ENCODE measurements at places on chromosomes 1 and 21. TPM values are rescaled to one million over a fixed set of nuclear protein-coding genes. Genes with fewer than 3 reads are reported as not detected.

DNA sequence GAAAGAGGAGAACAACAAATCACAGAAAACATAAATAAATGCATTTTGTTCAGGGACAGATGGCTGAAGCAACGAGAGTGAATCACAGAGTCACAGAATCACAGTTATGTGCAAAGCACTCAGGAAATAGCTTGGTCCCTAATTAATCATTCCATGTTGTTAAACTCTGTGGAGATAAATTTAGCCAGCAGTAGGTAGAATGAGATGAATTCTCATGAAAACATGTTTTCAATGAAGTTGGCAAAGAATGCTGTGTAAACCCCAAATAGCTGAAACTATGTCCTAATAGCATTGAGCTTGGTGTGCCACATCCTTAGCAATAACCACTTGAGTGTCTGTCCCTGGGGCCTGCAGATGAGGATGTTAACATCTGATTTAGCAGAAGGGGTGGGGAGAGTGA, 20.4 kb downstream of the LEPR start:
- H3K4me3 ChIP-seq: no peak overlapping the region
- H3K36me3 ChIP-seq: no peaks in the 10 kb centered on the region
- no peak for DNase-seq
- no peak overlapping the region for H3K27ac ChIP-seq
- no peaks in the 10 kb centered on the region for H3K27me3 ChIP-seq
- peaks cover 3% of the 10 kb centered on the region for H3K4me1 ChIP-seq

- no peaks in the 10 kb centered on the region for H3K4me1 ChIP-seq
- H3K27me3 ChIP-seq: no peaks in the 10 kb centered on the region
- no peak for DNase-seq
- no peak overlapping the region for H3K4me3 ChIP-seq
- H3K27ac ChIP-seq: no peak overlapping the region
Observed at GRCh38 chr1:229365569-229365968, 22.7 kb upstream of the CCSAP start.

FCGR3B gene
- not detected for total RNA-seq

- H3K27ac ChIP-seq: no peak overlapping the region
- no peak for DNase-seq
- no peaks in the 10 kb centered on the region for H3K4me1 ChIP-seq
- no peaks in the 10 kb centered on the region for H3K27me3 ChIP-seq
Observed at GRCh38 chr1:29227511-29227910, 3.2 kb downstream of the MECR start.

CA6 gene
- total RNA-seq: not detected

SYT2 gene
- 11.0 TPM for total RNA-seq

GRCh38 chr1:161198194-161198896, 509 bp downstream of the ADAMTS4 start:
- H3K36me3 ChIP-seq: peaks cover 3% of the 10 kb centered on the region
- peak overlapping the region; percentile 51 for H3K4me3 ChIP-seq
- H3K4me1 ChIP-seq: peaks cover 48% of the 10 kb centered on the region
- no peak for DNase-seq
- H3K27ac ChIP-seq: peak overlapping the region; percentile 9
- no peaks in the 10 kb centered on the region for H3K27me3 ChIP-seq

- H3K36me3 ChIP-seq: no peaks in the 10 kb centered on the region
- no peak overlapping the region for H3K27ac ChIP-seq
- H3K27me3 ChIP-seq: no peaks in the 10 kb centered on the region
- H3K4me3 ChIP-seq: no peak overlapping the region
- no peaks in the 10 kb centered on the region for H3K4me1 ChIP-seq
Observed at GRCh38 chr1:161954050-161954449, 69.6 kb downstream of the OLFML2B start.

S100A7A gene
- not detected for total RNA-seq

DNA sequence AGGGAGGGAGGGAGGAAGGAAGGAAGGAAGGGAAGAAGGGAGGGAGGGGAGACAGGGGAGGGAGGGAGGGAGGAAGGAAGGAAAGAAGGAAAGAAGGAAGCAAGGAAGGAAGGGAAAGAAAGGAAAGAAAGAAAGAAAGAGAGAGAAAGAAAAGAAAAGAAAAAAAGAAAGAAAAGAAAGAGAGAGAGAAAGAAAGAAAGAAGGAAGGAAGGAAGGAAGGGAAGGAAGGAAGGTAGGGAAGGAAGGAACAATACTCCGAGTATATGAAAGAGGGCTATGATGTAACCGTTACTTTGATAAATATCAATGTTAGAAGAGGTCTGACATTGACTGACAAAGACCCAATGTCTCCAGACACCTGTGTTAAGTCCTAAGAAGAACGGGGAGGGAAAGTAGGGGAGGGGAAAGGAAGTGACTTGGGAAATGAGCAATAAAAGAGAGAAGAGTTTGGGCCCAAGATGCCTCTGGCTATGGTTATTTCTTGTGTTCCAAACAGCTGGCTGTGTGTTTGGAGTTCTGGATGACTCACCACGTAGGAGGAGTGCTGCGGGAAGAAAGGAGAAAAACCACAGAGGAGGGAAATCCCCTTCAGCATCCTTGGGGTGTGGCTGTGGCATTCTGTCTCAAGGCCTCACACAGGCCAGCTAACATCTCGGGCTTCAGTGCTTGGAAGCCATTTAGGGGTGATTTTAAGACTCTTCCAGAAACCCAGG, 37.0 kb upstream of the RXRG start:
- H3K36me3 ChIP-seq: no peaks in the 10 kb centered on the region
- H3K4me1 ChIP-seq: no peaks in the 10 kb centered on the region
- peak; percentile 3 for DNase-seq
- H3K27ac ChIP-seq: no peak overlapping the region

LIN28A gene
- total RNA-seq: 1,467 TPM

DNA sequence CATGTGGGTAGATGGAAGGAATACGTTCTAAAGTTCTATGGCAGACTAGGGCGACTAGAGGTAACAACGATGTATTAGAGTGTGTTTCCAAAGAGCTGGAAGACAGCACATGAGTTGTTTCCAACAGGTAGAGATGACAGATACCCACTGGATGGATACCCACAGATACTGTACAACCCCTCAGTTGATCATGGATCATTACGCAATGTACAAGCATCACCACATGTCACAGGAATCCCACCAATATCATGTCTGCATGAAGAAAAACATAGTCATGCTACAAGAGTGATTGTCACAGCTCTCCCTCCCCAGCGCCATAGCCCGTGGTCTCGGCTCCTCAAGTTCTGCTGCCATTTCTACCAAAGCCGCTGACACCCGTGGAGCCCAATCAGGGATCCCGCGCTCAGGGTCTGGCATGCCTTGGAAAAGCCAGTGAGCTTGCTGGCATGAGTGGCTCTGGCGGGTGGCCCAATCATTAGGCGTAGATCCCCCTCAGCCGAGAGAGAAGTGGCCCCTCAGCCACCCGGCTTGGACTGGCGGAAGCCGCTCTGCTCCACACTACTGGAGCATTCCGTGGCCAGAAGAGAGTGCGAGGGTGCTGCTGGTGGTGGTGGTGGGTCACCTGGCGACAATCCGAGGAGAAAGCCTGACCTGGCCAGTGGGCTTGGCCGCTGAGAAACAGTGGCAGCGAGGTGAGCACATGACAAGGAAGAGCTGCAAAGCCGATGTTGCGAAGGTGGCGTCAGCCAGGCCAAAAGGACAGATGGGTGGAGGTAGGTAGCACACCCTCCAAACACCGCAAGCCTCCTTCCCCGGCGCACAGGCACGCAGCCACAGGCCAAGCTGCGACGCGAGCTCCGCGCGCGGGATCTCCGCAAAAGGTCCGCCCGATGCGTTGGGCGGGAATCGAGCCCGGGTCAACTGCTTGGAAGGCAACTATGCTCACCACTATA, 65.7 kb upstream of the FCGR2A start:
- H3K27me3 ChIP-seq: peaks cover 35% of the 10 kb centered on the region
- H3K4me3 ChIP-seq: peak overlapping the region; percentile 88
- H3K4me1 ChIP-seq: peaks cover 3% of the 10 kb centered on the region
- H3K27ac ChIP-seq: no peak overlapping the region

SYTL1 gene
- total RNA-seq: 6.4 TPM

DNA sequence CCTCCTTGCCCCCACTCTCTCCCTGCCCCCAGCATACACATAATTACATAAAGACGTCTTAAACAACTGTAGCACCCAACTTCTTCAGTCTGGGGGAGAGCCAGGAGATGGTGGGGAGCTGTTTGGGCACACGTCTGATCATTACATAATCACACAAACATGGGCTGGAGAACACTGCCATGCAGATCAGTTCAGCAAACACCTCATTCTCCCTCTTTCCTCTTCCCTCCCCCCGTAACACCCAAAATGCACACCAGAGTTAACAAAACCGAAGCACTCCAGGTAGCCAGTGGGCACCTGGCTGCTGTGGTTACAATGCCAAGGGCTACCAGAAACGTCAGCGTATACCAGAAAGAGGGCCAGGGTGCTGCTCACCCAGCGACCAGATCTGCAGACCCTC, 1.6 kb downstream of the HIVEP3 start:
- peaks cover 13% of the 10 kb centered on the region for H3K4me1 ChIP-seq
- DNase-seq: no peak
- H3K4me3 ChIP-seq: peak overlapping the region; percentile 37
- H3K27ac ChIP-seq: no peak overlapping the region
- no peaks in the 10 kb centered on the region for H3K36me3 ChIP-seq
- H3K27me3 ChIP-seq: peaks cover 31% of the 10 kb centered on the region

GRCh38 chr21:34904526-34905217, 144.4 kb downstream of the RUNX1 start:
- H3K27ac ChIP-seq: no peak overlapping the region
- H3K4me3 ChIP-seq: no peak overlapping the region
- H3K4me1 ChIP-seq: no peaks in the 10 kb centered on the region
- no peaks in the 10 kb centered on the region for H3K36me3 ChIP-seq
- no peaks in the 10 kb centered on the region for H3K27me3 ChIP-seq
- no peak for DNase-seq

- DNase-seq: no peak
- no peaks in the 10 kb centered on the region for H3K27me3 ChIP-seq
- no peaks in the 10 kb centered on the region for H3K36me3 ChIP-seq
Observed at GRCh38 chr1:245677461-245678240, 522.9 kb downstream of the KIF26B start.

DNA sequence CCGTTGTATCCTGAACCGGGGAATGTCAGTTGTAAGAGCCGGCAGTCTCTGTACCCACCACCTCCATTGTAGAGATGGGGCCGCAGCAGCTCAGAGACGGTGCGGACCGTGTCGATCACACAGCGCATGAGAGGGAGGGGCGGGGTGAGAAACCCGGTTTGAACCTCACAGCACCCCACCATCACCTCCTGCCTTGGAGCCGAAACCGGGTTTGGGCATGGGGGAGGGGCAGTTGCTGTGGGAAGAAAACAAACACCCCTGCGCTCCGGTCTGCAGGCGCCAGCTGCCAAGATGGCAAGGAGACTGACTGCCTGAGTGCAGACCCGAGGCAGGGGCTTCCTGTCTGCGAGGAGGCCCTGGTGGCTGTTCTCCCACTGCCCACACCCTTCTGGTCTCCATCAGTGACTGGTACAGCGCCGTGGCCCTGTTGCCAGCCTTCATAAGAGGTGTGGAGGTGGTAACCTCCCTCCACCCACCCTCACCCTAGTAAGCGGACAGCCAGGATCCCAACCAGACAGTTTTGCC, 69.2 kb upstream of the SSBP3 start:
- peaks cover 18% of the 10 kb centered on the region for H3K27me3 ChIP-seq
- H3K4me3 ChIP-seq: peak overlapping the region; percentile 38
- DNase-seq: peak; percentile 77
- peak overlapping the region; percentile 36 for H3K27ac ChIP-seq
- peaks cover 24% of the 10 kb centered on the region for H3K4me1 ChIP-seq

PPIAL4G gene
- not detected for total RNA-seq

DNA sequence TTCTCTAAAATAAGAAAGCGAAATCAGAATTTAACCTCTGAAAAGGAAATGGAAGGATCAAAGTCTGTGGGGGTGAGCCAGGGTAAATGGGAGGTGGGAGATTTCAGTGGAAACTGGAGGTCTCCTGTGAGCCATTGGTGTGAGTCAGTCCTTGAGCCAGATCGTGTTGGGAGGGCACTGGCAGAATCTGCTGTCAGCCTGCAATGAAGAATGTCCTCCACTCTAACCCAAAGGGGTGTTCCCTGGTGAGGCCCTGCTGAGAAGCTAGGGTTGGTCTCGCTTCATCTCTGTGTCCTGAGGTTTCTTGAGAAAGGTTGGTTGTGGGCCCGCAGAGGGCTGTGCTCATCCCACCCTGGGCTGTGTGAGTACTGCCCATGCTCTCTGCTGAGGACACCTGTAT, 2.4 kb downstream of the QSOX1 start:
- no peak for DNase-seq
- H3K36me3 ChIP-seq: no peaks in the 10 kb centered on the region
- no peak overlapping the region for H3K4me3 ChIP-seq
- no peak overlapping the region for H3K27ac ChIP-seq
- peaks cover 3% of the 10 kb centered on the region for H3K4me1 ChIP-seq
- peaks cover 10% of the 10 kb centered on the region for H3K27me3 ChIP-seq

DNA sequence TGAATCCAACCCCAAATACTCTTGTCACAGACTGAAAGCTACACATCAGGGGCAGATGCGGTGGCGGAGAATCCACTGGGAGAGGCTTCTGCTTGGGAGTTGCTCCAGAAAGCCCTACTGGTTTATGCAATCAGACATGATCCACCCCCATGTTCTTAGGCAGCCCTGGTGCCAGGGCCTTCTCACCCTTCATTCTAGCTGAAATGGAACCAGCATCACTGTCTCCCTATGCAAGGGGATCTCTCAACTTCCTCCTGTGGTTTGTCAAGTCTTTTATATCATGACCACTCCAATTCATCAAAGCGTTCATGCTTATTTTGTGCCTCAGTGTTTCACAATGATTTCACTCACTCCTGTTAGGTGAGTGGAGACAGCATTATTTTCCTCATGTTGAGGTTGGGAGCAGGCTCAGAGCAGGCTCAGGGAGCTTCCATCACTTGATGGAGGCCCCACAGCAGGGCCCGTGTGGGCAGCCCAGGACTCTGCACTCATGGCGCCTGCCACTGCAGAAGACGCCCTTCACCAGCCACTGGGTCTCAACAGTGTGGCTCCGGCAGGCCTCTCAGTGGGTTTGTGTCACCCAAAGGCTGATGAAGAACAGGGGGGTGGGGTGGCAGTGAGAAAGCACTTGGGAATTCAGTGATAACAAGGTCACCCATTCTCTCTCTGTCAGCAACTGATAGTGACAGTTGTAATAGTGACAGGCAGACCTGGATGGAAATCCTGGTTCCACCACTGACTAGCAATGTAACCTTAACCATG, 67.1 kb downstream of the CD58 start:
- H3K36me3 ChIP-seq: no peaks in the 10 kb centered on the region
- H3K4me1 ChIP-seq: peaks cover 5% of the 10 kb centered on the region
- H3K27ac ChIP-seq: no peak overlapping the region
- no peaks in the 10 kb centered on the region for H3K27me3 ChIP-seq
- no peak for DNase-seq
